ENCODE measurements at places on chromosomes 7 and 10. TPM values are rescaled to one million over a fixed set of nuclear protein-coding genes. Genes with fewer than 3 reads are reported as not detected.

HOGA1 gene
- total RNA-seq = 0.85 TPM

NUTM2A gene
- total RNA-seq = 0.09 TPM

ABCB4 gene
- total RNA-seq = 0.14 TPM

PIP gene
- not detected for total RNA-seq

DGKI gene
- total RNA-seq = 3.9 TPM

PDE6C gene
- total RNA-seq = not detected

KCNIP2 gene
- total RNA-seq = not detected

CFAP46 gene
- total RNA-seq = 0.85 TPM
